ENCODE measurements at places on chromosomes 16 and 17.
A peak's percentile ranks its signal among the peaks of the same experiment; 100 is the strongest.

DNA sequence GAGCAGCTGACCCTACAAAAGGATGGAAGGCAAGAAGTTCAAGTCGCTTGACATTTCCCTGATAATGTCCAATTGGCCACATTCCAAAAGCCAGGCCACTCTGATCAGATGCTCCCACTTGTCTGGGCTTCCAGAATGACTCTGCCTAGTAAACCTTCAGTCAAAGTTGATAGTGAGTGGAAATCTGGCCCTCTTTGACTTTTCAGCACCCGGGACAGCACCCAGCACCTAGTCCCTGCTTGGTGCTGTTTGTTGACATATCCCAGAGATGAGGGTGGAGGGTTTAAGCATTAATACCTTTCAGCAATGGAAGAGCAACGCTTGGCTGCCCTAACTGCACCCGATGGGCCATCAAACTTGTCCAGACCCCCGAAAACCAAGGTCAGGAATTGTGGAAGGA is 131.3 kb downstream of the AIPL1 start:
- peak; percentile 17 for DNase-seq

DNA sequence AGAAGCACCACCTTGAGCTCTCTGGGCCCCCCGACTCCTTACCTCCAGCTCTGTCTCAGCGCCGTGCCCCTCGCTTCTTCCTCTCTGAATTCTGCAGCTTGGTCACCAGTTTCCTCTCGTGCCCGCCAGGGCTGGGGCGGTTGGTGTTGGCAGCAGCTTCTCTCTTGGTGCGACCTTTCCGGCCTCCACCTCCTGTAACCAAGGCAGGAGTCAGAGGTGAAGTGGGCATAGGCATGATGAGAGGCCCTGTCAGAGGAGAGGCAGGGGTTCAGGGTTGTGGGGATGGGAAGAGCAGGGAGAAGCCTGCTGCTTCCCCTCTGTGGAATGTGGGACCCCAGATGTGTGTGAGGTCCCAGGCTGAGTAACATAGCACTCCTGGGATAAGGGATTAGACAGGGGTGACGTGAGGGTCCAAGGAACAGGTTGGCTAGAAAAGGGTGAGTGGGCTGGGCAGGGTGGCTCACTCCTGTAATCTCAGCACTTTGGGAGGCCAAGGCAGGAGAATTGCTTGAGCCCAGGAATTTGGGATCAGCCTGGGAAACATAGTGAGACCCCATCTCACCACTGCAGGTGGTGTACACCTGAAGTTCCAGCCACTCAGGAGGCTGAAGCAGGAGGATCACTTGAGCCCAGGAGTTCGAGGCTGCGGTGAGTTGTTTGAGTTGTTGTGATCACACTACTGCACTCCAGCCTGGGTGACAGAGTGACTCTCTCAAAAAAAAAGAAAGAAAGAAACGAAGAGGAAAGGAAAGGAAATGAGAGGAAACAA is 626 bp downstream of the NUPR1 start:
- DNase-seq: no peak

DNA sequence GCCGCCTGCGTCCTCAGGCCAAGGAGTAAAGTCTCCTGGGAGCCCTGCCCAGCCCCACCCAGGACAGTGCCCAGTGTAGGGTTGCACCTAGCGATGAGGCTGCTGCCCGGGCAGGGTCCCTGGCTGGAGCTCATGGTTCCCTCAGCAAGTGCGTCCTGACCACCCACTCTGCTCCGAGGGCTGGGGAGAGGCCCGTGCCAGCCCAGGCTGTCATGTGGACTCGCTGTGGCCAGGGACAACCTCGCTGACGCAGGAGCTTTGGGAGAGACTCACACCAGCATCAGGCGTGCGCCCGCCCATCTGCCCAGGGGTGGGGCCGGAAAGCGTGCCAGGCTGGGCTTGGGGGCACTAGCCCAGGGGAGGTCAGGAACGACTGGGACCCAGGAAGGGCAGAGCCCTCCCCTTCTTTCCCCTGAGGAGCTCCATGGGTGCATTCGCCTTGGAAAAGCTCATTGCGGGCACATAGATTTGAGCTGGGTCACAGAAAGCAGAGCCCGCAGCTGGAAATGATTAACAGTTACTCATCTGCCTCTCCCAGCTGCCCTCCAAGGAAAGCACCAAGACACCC is 19.7 kb downstream of the DPEP1 start:
- DNase-seq: peak; percentile 77

- DNase-seq: no peak
Measured at GRCh38 chr17:81849457-81849856, 10.9 kb downstream of the P4HB start.

GRCh38 chr17:79388556-79389295 is 222.1 kb downstream of the RBFOX3 start:
- peak; percentile 35 for DNase-seq

Data from fibroblast of skin of scalp (primary cell).